NCI-H2171 treated with DMSO at 0.1 percent for 48 hours (cell line): ENCODE measurements at places on chromosomes 7 and 10.

DNA sequence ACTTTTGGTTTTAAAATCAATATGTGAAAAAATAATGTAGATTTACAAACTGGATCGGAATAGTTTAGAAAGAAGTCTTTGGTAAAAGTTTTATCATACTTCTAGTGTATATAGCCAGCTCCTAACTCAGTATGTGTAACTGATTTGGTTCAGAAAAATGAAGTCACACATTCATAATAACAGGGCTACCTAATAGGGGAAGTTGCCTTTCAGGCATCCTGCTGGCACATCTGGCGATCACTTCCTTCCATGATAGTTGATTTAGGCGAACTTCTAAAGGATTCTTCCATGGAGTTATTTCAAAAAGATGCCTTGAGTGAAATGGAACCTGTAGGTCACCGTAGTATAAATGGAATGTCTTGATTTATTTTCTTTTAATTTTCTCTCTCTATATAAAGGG, 69.1 kb downstream of the SHH start:
- DNase-seq: no peak

- peak; percentile 19 for DNase-seq
These were observed 164.1 kb downstream of the EBF3 start for GRCh38 chr10:129799942-129800341.

GRCh38 chr7:34057956-34058355, 152.6 kb downstream of the BMPER start:
- DNase-seq: peak; percentile 87

GRCh38 chr10:97618285-97618684, 15.0 kb downstream of the MORN4 start:
- no peak for DNase-seq

- no peak for DNase-seq
These were observed 334.0 kb downstream of the WDR37 start for GRCh38 chr10:1390200-1390599.

DNA sequence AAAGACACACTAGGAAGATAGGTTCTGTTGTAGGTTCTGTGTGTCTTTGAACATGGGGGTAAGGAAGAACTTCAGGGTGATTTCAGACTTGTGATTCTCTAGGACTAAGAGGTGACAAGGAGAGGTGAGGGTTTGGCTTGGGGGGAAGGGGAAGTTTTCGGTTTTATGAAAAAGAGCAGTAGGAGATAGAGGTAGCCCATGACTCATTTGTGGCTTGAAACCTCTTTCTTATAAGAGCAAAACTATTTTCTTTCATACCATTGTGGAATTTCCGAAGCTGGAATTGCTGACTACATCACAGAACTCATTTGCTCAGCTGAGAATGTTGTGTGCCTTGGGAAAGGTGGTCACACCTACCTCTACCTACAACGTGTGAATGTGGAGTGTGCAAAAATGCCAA, 39.6 kb upstream of the IKZF1 start:
- no peak for DNase-seq

GRCh38 chr10:96863922-96864543, 31.9 kb downstream of the LCOR start:
- DNase-seq: no peak

GRCh38 chr7:11831736-11832495, at the start of gene THSD7A:
THSD7A (minus strand) TSS chr7:11832198; CDS start chr7:11831946, 252 bp downstream.
- peak; percentile 52 for DNase-seq

DNA sequence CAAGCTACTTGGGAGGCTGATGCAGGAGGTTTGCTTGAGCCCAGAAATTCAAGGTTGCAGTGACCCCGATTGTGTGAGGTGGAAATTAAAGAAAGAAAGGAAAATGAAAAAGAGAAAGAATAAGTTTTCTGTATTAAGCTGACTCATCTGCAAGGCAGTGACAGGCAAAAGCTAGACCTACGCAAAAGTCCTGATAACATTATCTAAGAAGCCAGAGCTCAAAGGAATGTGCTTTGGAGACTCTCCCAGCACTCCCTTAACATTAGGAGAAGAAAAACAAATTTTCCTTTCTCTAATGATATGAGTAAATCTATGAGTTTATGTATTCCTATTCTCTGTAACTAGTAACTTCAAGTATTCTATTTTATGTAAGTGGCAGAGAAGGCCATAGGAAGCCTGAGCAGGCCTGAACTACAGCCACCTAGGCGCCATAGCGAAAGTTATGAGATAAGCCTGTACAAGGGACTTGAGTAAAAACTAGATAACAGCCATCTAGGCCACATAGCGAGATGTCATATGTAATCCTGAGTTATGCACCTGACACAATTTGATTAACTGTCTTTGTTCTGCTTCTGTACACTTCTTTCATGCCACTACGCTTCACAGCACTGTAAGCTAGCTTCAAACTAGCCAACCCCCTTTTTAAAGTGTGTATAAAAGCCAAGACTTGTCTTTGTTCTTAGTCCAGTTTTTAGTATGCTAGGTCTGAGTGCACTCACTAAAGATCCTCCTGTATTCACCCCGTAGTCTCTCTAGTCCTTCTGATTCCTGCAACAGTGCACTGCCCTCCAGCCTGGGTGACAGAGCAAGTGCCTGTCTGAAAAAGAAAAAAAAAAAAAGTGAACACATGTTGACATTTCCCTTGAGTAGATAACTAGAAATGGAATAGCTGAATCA, 9.4 kb upstream of the ZWINT start:
- DNase-seq: no peak

DNA sequence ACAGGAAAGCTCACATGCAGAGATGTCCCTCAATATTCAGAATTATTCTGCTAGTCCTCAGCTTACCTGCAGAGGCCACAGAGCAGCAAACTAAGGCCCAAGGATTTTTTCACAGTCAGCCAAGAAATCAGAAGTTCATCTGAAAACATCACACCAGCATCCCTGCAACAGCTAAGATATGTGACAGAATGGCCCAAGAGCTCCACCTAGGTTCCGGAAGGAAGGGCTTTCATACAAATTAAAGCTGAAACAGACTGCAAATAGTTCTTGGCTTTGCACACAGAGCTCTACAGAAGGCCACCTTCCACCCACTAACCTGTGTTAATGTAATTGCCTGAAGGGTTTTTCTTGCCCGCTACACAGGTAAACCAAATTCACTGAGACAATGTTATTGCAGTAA, 438.8 kb upstream of the C7orf33 start:
- no peak for DNase-seq

GRCh38 chr7:2665359-2665791, 22.6 kb upstream of the AMZ1 start:
- peak; percentile 33 for DNase-seq
